Activated CD4-positive, alpha-beta T cell treated with anti-CD3 and anti-CD28 coated beads for 36 hours (primary cell): ENCODE measurements at places on chromosomes 2 and 18.

GRCh38 chr2:113276216-113276760 lies 2.4 kb downstream of the PAX8 start:
- DNase-seq = no peak

DNA sequence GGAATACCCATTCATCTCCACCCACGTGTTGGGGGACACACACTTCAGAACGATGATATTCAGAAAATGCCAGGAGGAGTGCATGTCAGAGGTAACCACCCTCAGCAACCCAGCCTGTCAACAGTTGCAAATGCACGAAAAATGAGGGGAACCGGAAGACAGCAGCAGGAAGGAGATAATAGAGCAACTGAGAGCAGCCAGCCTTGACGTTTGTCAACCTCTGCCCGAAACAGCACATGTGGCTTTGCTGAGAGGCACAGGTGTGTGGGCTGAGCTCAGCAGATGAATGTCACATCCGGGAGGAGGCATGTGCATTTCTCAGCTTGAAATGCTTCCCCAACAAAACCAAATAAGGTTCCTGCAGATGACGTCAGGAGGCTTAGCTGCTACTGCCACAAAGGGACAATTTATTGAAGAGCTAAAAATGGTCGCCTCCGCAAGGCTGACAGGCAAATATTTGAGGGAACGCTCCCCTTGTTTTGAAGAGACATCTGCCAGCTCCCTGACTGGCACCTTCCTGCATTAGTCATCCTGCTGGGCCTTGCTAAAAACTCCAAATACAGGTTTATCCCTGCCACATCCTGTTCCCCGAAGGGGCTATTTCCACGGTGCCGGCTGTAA lies 419.0 kb downstream of the NBAS start:
- peak; percentile 89 for DNase-seq

DNA sequence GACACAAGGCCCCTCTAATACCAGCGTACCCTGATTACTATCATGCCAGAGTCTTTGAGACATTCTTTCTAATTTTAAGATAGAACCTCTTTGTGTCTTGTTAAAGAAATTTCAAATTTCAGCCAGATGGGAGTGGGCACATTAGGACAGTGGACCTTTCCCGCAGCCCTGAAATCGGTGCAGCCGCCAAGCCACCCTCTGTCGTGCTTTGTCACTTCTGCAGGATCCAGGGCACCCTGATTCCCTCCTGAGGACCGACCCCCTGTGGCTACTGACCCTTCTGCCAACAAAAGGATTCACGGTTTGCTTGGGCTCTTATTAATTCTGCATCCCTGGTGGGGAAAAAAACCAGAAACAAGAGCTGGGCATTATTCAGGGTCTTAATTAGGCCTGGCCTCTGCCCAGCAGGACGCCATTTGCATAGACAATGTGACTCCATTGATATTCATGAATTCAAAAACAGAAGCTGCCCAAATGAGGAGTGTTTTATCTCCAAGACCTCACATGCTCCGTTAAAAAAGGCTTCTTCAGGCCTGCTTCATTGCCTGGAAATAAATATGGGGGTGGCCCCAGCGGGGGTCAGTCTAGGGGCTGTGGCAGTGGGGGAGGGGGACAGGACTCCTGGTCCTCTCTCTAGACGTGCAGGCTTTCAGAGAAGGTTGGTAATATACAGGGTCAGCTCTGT lies 116.9 kb downstream of the ALPK2 start:
- DNase-seq = no peak

DNA sequence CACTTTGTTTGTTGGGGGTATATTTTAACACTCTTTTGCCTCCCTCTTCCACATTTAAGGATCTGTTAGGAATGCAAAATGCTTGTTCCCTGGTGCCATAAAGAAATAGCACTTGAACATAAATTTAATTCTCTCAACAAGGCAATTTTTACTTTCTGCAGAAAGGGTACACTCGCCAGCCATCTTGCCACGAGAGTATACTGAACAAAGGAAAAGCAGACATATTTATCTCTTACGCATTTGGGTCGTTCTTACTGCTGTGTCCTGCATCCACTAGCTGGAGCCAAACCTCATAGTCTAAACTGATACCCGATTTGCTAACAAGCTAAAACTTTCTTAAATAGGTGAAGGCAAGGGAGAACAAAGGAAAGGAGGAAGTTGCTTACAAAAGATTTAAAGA lies 129.5 kb downstream of the B3GNT2 start:
- no peak for DNase-seq

DNA sequence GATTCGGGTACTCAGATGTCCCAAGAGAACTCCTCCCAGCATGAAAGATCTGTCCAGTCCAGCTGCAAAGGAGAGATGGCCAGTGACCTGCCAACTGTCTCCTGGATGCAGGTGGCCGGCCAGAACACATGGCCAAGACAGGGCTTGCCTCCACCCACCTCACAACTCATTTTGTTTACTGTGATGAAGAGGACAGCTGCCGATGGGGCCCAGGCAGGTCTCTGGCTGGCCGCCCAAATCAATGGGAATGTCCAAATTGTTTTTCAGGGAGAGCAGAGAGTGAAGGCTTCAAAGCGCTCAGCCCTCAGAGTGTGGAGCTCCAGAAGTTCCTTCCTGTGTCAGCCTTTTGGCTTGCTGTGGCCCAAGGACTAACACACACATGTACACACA lies 41.9 kb downstream of the FOSL2 start:
- no peak for DNase-seq

- DNase-seq = no peak
Measured at GRCh38 chr18:48201337-48202005, 207.7 kb downstream of the ZBTB7C start.
